SW 1271 (cell line): ENCODE measurements at places on chromosomes 6 and 20.

DNA sequence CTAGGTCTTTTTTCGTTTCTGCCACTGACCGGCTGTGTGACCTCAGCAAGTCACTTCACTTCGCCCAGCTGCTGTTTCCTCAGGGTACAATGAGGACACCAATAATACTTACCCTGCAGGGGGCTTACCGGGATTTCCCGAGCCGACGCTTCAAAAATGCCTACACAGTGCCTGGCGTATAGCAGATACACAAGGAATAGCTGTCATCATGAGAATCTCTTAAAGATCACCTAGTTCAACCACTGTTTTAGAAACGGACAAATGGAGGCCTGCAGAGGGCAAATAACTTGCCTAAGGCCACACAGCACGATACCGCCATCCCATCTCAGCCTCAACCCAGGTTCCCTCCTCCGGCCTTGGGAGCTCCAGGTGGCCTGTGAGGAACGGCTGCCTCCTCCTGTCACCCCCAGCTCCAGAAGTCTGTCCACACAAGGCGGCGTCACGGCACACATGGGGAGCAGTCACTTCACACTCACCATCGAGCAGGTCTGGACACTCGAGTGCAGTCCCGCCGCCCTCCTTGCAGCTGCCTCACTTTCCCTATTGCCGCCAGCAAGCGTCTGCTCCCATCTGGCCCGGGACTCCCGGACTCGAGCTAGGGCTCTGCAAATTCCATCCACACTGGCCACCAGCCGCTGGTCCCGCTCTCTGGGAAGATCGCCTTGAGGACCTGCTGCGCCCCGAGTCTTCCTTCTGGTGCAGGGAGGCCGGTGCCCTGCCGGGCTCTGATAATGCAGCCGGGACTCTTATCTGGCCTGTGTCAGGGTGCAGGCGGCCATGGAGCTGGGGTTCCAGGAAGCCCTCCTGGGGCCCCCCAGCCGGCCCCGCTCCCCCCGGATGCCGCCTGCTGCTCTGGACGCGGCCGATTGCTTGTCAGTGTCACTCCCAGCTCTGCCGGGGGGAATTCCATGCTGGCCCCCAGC, at the start of gene RIPOR3:
RIPOR3 (minus strand) TSS at position 893 of the 923 bp plus-strand sequence; CDS start at position 479, 414 bp downstream.
- DNase-seq: no peak

GRCh38 chr6:105402090-105402938, 568 bp downstream of the PREP start:
- peak; percentile 37 for DNase-seq

GRCh38 chr6:55874316-55874715, 1.1 kb downstream of the BMP5 start:
- no peak for DNase-seq

DNA sequence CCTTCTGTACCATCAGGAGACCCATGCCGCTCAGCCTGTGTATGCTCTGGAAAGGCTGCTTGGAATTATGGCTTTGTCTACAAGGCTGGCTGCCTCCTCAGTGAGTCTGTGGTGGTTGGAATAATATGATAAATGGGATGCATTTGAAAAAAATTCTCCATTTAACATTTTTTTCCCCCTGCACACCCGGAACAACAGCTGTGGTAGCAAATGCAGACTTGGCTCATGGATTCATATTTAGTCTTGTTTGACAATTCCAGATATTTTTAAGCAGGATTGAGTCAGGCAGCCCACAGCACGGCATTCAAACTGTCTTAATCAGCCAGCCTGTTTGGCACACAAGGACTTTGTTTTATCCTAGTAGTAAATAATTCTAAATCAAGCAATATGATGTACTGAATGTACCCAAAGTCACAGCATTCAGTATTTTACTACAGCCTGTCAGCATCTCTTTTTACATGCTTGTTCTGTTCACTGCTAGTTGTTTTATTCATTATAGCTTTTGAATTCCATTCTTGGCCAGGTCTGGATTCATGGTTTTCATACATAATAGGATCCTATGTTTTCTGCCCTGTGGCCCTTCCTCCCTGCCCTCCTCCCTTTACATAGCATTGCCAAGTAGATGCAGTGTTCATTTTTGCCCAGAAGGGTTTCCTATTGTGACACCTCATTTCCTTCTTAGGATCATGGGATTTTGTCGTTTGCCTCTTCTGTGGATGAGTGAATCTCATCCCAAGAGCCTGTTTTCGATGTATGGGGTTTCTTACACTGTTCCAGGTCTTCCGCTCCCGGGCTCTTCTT, 68.1 kb downstream of the LRRC1 start:
- DNase-seq: no peak

- DNase-seq: no peak
These were observed 208.4 kb upstream of the CNR1 start for GRCh38 chr6:88374553-88374952.

GRCh38 chr20:16123623-16124022, 449.6 kb downstream of the KIF16B start:
- DNase-seq: no peak

GRCh38 chr20:17023806-17024205, 203.0 kb upstream of the PCSK2 start:
- DNase-seq: no peak

GRCh38 chr6:47709160-47709559, 10.8 kb downstream of the ADGRF4 start:
- DNase-seq: no peak

GRCh38 chr20:37161830-37162549, 17.1 kb upstream of the RPN2 start:
- no peak for DNase-seq

DNA sequence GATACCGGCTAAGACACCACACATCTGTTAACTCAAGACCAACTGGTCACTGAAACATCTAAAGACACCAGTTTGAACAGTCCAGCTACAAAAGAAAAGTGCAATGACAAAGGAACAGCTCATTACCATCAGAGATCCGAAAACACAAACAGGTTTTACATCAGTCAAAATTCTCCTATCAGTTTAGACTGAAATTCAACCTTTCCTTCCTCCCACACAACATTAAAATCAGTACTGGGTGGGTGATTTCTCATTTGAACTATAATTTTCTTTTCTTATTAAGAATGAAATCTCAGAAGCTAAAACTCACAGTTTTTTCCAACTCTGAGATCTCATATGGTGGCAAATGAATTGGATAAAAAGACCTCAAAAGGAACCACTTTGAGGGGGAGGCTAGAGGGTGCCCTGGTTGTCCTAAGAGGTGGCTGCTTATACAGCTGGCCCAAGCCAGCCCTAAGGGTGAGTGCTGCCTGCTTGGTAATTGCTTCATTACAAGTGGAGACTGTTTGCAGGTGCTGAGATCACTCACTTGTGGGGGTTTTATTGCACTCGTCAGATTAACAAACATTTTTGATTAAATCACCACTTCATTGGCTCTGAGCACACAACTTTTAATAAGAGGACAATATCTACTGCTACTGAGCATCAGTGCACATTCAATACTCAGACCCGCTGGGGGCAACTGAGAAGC, 4.3 kb downstream of the CCDC167 start:
- DNase-seq: no peak

- no peak for DNase-seq
These were observed 36.0 kb upstream of the AKIRIN2 start for GRCh38 chr6:87738000-87738399.

- no peak for DNase-seq
These were observed 358.0 kb upstream of the CDH4 start for GRCh38 chr20:60894091-60894490.

DNA sequence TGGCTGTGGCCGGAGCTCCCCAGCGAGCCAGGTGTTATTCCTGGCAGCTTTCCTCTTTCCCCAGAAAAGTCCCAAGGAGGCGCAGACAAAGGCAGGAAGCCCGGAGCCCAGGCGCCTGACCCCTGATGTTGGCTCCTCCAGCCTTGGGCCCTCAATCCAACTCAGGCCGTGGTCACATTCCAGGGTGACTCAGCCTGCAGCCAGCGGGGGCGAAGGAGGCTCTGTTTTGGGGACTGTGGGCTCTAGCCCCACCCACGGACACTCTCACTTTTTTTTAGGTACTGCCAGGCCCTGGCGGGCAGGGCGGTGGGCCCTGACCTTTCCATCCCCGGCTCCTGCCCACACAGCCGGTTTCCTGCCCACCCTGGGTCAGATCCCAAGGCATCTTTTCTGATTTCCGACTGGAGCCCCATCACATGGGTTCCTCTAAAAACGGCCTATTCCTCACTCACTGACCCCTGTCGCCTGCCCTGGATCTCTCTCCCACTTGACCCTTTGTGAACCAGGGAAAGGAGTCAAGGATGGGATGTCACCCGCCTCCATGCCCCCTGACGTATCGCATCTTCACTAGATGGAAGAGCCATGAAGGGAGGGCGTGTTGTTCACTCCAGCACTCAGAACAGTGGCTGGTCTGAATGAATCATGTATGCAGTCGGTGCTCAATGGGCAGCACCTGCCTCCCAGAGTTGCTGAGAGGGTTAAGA, 5.5 kb downstream of the PTGIS start:
- DNase-seq: no peak

DNA sequence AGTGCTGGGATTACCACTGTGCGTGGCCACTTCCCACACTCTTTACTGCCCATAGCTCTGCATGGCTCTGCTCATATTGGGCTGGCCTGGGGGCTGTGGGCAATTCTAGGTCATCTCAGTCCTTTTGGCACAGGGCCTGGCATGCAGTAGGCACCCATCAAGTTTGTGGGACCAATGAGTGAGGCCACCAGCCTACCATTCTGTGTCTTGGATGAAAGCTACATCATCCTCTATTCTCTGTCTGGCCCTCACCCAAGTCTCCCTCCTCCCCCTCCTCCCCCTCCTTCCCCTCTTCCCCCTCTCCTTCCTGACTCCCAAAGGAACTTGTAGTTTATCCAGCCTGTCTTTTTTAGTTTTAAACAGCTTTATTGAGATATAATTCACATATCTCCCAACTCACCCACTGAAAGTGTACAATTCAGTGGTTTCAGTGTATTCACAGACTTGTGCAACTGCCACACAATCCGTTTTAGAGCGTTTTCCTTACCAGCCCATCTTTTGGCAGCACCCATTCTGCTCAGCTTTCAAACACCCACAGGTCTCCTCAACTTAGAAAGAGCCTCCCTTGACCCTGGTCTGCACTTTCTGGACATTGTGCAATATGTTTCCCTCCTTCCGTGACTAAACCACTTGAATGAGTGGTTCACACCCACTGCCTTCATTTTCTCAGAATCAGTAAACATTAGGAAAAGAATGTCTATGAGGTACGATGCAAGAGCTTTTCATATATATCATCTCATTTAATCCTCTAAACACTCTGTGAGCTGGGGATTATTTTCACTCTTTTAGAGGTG, 21.5 kb upstream of the MRPS18A start:
- DNase-seq: no peak

DNA sequence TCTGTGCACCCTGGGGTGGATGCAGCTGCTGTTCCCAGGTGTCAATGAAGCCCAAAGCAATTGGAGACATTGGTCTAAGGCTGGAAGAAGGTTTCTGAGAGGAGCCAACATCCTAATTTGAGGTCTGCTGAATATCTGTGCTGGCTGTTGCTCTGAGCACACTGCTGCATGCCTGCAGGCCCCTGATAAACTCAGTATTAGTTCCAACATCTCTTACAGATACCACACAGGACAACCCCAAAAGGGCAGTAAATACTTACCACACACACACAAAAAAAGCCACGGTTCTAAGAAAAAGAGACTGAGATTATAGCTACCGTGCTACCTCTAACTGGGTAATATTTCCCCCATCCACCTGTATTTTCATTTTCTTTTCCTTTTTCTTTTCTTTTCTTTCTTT, 164.3 kb upstream of the SOX4 start:
- no peak for DNase-seq

- no peak for DNase-seq
These were observed 80.2 kb downstream of the GMPR start for GRCh38 chr6:16318538-16318937.

DNA sequence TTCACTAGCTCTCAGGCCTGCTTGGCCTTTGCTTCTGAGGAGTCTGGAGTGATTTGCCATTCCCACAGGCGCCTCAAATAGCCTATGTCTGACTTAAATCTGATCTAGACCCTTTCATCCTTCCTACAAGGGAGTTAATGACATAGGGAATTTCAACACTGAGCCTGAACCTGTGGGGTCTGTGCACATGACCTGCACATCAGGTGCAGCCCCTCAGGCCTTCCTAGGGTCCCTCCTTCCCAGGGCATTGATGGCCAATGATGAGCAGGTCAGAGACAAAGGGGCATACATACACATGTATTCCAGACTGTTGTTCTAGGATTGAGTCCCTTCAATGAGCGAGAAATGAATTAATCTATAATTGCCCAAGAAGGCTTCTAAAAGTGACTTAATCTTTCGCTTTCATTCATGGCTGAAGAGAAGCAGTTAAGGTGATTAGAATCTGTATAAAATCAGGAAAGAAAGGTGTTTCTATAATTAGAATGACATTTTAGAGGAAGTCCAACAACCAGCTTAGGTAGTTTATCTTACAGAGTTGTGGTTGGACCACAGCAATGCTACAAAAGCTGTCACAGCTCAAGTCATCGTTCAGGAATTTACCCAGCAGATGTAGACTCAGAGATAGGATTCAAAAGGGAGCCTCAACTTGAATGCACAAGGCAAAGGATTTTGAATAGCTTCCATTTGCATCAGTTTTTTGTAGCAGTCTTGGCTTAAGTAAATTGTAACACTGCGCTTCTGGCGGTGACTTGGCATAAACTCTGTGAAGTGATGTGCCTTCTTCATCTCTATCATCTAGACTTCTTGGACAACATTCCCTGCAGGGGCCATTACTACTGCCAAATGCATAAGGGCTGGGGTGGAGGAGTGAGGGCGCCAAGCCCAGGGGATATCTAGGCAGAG, 27.0 kb upstream of the TBC1D7 start:
- peak; percentile 49 for DNase-seq

- DNase-seq: no peak
These were observed 850.5 kb upstream of the GJE1 start for GRCh38 chr6:141282263-141282662.

DNA sequence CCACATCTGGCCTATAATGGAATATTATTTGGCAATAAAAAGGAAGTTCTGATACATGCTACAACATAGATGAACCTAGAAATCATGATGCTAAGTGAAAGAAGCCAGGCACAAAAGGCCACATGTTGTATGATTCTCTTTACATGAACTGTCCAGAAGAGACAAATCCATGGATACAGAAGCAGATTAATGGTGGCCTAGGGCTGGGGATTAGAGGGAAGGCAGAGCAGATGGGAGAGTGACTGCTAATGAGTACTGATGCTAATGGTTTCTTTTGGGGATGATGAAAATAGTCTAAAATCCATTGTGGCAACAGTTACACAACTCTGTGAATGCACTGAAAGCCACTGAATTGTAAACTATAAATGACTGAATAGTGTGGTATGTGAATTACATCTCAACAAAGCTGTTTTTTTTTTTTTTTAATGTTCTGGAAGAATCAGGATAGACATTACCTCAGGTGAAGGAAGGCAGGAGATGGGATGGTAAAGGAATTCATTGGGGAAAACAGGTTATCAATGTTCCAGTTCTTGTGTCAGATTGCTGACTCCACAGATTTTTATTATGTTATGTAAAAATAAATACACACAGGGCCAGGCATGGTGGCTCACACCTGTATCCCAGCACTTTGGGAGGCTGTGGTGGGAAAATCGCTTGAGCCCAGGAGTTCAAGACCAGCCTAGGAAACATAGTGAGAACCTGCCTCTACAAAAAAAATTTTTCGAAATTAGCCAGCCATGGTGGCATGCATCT, 8.9 kb upstream of the SOX12 start:
- no peak for DNase-seq
